ENCODE measurements at places on chromosomes 11 and 22. TPM values are rescaled to one million over a fixed set of nuclear protein-coding genes. Genes with fewer than 3 reads are reported as not detected.

- H3K27me3 ChIP-seq: no peaks in the 10 kb centered on the region
- DNase-seq: no peak
- H3K36me3 ChIP-seq: peaks cover 10% of the 10 kb centered on the region
- peak overlapping the region; percentile 90 for H3K27ac ChIP-seq
Observed at GRCh38 chr11:12174128-12174476, 63.7 kb downstream of the MICAL2 start.

- H3K36me3 ChIP-seq: peaks cover 2% of the 10 kb centered on the region
- DNase-seq: no peak
- H3K27ac ChIP-seq: peak overlapping the region; percentile 100
- H3K27me3 ChIP-seq: no peaks in the 10 kb centered on the region
Observed at GRCh38 chr11:128580612-128581011, 6.7 kb downstream of the ETS1 start.

GRCh38 chr11:33930317-33931021 lies 38.6 kb upstream of the LMO2 start:
- no peak for DNase-seq
- H3K4me1 ChIP-seq: peaks cover 4% of the 10 kb centered on the region
- H3K36me3 ChIP-seq: peaks cover 2% of the 10 kb centered on the region
- H3K27ac ChIP-seq: no peak overlapping the region
- H3K4me3 ChIP-seq: no peak overlapping the region

GRCh38 chr11:87602776-87603175 lies 565.0 kb downstream of the TMEM135 start:
- no peaks in the 10 kb centered on the region for H3K36me3 ChIP-seq
- H3K27ac ChIP-seq: no peak overlapping the region
- no peak overlapping the region for H3K4me3 ChIP-seq
- H3K4me1 ChIP-seq: no peaks in the 10 kb centered on the region
- no peaks in the 10 kb centered on the region for H3K27me3 ChIP-seq

DNA sequence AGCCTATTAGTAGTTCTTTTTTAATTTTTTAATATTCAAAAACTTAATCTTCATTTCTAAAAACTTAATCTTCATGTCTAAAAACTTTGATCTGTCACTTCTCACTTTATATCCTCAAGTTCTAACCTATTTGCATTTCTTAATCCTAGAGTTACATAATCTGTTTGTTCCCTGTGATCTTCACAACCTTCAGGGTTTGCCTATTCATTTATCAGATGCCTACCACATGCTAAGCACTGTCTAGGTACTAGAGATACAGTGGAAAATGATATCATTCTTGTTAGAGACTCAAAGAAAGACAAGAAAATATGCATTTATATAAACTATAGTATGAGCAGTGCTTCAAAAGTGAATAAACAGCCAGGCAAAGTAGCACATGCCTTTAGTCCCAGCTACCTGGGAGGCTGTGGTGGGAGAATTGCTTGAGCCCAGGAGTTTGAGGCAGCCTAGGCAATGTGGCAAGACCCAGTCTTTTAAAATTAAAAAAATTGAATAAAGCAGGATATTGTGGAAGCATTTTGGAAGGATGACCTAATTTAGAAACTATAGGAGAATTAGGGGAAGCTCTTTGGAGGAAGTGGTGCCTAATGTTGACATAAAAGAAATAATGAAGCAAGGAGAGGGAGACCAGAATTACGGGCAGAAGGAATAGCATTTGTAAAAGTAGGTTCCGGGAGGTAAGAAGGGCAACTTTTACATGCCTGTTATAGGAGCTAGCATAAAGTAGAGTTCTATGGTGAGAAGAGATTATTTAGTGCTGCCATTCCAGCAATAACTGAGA lies 54.4 kb upstream of the GRK2 start:
- H3K4me3 ChIP-seq: no peak overlapping the region
- H3K27ac ChIP-seq: no peak overlapping the region
- H3K4me1 ChIP-seq: peaks cover 6% of the 10 kb centered on the region
- peaks cover 27% of the 10 kb centered on the region for H3K36me3 ChIP-seq

DNA sequence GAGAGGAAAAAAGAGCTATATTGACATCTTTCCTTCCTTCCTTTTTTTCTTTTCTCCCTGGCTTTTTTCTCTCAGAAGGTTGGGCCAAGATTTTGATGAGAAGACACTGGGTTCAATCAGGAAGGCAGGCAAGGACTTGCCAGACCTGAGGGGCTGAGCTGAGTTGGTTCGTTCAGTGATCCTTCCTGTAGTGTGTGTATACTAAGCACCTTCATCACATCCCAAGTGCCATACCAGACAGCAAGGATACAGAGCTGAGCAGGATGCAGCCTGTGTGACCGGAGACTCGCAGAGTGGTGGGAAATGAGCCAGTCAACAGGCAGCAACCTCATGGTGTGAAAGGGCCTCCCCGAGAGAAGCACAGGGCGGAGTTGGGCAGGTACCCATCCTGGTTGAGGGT lies 95.5 kb downstream of the SPON1 start:
- H3K27me3 ChIP-seq: no peaks in the 10 kb centered on the region
- H3K4me1 ChIP-seq: peaks cover 11% of the 10 kb centered on the region
- H3K36me3 ChIP-seq: no peaks in the 10 kb centered on the region
- no peak overlapping the region for H3K4me3 ChIP-seq
- DNase-seq: no peak

DNA sequence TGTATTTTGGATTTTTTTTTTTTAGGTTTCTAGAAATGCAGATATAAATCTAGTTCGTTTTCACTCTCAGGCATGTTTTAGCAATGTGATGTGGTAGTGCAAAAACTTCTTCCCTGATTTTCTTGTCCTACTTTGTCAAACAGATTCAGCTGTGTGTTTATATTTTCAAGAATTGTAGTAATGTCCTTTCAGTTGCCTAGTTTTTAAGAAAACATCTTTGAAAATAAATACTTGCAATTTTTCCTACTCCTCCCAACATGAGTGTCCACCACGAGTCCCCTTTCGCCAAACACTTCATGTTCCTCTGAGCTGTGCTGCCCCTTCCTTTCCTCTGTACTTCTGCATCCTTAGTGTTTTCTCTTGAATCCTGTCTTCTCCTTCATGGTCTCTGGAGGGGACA lies 686.9 kb downstream of the NTM start:
- no peak for DNase-seq
- H3K4me3 ChIP-seq: no peak overlapping the region
- H3K27ac ChIP-seq: no peak overlapping the region
- no peaks in the 10 kb centered on the region for H3K36me3 ChIP-seq

DNA sequence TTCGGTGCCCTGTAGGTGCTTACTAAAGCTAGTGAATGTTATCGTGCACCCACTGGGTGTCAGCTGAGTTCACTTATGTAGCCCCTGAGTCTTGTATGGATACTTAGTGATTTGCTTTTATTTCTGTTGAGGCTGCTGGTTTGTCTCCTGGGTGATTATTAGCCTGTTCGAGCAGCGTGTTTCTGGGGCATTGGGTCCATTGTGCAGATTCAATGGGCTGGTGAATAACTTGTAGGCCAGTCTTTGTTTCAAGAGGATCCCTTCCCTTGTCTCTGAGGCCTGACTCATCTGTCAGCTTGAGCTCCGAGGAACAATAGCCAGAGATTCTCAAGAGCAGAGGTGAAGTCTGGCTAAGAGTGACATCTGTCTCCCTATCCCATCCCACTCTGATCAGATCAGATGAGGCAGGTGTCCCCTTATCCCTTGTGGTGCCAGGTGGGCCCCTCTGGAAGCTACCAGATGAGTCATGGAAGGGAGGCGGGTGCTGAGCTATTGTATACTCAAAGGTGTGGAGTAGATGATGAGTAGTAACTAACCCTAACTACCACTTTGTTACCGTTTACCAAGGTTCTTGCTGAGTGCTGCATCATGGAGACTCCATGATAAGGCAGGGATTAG lies 3.7 kb downstream of the MIAT start:
- no peak for DNase-seq
- peak overlapping the region; percentile 19 for H3K27ac ChIP-seq
- no peak overlapping the region for H3K4me3 ChIP-seq
- peaks cover 5% of the 10 kb centered on the region for H3K36me3 ChIP-seq
- H3K4me1 ChIP-seq: peaks cover 48% of the 10 kb centered on the region

DNA sequence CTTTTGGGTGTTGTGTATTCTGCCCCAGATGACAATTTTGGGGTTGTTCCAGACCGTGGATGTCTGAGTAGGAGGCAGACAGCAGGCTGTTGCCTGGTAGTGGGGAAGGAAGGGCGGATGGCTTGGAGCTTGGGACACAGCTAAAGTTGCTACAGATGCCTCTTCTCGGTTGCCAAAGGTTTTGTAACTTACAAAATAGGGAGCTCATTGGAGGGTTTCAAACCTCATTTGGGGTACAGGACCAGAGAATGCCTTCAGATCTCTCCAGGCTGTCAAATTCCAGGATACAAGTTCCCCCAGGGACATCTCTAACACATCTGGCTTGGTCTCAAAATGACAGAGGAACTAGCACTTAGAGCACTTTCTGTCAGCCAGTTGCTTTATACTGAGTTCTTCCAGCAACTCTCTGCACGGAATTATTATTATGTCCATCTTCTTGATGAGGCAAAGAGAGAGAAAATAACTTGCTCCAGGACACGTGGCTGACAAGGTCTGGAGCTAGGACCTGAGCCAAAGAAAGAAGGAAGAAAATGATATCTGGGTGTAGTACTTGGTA lies 56.0 kb downstream of the SLC1A2 start:
- H3K27me3 ChIP-seq: no peaks in the 10 kb centered on the region
- H3K27ac ChIP-seq: no peak overlapping the region
- no peak for DNase-seq
- H3K4me1 ChIP-seq: peaks cover 3% of the 10 kb centered on the region

DNA sequence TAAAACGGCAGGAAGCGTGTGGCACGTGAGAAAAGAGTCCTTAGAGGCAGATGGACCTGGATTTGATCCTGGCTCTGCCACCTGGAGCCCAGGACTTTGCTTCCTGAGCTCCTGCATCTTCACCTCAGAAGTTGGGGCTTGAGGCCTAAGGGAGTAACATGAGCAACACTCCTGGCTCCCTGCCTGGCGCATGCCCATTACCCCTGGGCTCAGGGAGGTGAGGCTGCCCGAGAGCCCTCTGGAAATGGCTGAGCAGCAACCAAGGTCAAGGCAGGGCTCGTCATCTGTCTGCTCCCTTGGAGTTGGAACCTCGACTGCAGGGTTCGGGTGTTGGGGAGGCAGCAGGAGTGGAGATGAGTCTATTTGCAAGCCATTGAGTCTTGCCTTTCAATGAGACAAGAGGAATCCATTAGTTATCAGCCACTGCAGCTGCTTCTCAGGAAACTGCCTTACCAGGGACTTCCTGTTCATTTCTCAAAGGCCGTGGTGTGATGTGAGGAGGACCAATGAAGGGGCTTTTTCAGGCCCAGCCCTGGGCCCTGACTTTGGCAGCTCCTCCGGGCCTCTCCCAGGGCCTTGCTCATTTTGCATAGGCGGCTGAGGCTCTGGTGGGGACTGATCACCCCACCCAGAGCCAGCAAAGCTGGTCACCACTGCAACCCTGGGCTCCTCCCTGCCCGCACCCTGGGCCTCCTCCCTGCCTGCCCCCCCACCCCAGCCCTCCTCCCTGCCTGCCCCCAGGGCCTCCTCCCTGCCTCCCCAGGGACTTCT lies 6.4 kb downstream of the FADS2 start:
- H3K27me3 ChIP-seq: peaks cover 17% of the 10 kb centered on the region
- DNase-seq: peak; percentile 85
- H3K4me1 ChIP-seq: peaks cover 29% of the 10 kb centered on the region
- H3K36me3 ChIP-seq: no peaks in the 10 kb centered on the region
- peak overlapping the region; percentile 84 for H3K27ac ChIP-seq

GRCh38 chr11:70873736-70874412 lies 378.5 kb downstream of the SHANK2 start:
- H3K27me3 ChIP-seq: peaks cover 6% of the 10 kb centered on the region
- H3K4me1 ChIP-seq: no peaks in the 10 kb centered on the region
- no peak overlapping the region for H3K27ac ChIP-seq
- no peak overlapping the region for H3K4me3 ChIP-seq

GRCh38 chr22:26883393-26883792 lies 226.0 kb downstream of the MIAT start:
- peaks cover 10% of the 10 kb centered on the region for H3K36me3 ChIP-seq
- H3K27ac ChIP-seq: no peak overlapping the region
- H3K4me3 ChIP-seq: no peak overlapping the region
- DNase-seq: no peak
- no peaks in the 10 kb centered on the region for H3K4me1 ChIP-seq

- no peaks in the 10 kb centered on the region for H3K4me1 ChIP-seq
Observed at GRCh38 chr11:17066691-17067090, 10.8 kb downstream of the RPS13 start.

DNA sequence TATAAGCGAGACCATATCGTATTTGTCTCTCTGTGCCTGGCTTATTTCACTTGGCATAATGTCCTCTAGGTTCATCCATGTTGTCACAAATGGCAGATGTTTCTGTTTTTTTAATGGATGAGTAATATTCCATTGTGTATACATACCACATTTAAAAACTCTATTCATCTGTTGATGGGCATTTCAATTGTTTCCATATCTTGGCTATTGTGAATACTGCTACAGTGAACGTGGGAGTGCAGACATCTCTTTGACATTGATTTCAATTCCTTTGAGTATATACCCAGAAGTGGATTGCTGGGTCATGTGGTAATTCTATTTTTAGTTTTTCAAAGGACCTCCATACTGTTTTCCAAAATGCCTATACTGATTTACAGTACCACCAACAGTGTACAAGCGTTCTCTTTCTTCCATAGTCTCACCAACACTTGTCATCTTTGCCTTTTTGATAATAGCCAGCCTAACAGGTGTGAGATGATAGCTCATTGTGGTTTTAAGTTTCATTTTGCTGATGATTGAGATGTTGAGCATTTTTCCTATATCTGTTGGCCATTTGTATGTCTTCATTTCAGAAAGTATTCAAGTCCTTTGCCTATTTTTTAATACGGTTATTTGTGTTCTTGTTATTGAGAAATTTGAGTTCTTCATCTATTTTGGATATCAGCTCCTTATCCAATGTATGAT lies 194.7 kb upstream of the E2F8 start:
- no peaks in the 10 kb centered on the region for H3K4me1 ChIP-seq
- no peak overlapping the region for H3K27ac ChIP-seq
- H3K36me3 ChIP-seq: no peaks in the 10 kb centered on the region
- no peak for DNase-seq
- H3K4me3 ChIP-seq: no peak overlapping the region

GRCh38 chr11:37378958-37379357 lies 780.9 kb upstream of the RAG2 start:
- H3K4me1 ChIP-seq: no peaks in the 10 kb centered on the region
- no peak for DNase-seq
- H3K4me3 ChIP-seq: no peak overlapping the region
- H3K36me3 ChIP-seq: no peaks in the 10 kb centered on the region

Gene NLRP10
- total RNA-seq: not detected

Gene GAS2
- total RNA-seq: 1.2 TPM

Gene KIRREL3
- not detected for total RNA-seq

Gene BCO2
- total RNA-seq: 0.30 TPM

Gene OR5D18
- not detected for total RNA-seq

Measured in activated naive CD4-positive, alpha-beta T cell treated with anti-CD3 and anti-CD28 coated beads for 36 hours (primary cell).